ENCODE measurements at places on chromosomes 2 and 18. TPM values are rescaled to one million over a fixed set of nuclear protein-coding genes. Genes with fewer than 3 reads are reported as not detected.

TDRD15 gene
- 0.01 TPM for polyA plus RNA-seq

- DNase-seq, result no peak
Measured at GRCh38 chr2:68912732-68913131, 40.0 kb downstream of the GKN2 start.

FAP gene
- polyA plus RNA-seq, result 11.5 TPM

DNA sequence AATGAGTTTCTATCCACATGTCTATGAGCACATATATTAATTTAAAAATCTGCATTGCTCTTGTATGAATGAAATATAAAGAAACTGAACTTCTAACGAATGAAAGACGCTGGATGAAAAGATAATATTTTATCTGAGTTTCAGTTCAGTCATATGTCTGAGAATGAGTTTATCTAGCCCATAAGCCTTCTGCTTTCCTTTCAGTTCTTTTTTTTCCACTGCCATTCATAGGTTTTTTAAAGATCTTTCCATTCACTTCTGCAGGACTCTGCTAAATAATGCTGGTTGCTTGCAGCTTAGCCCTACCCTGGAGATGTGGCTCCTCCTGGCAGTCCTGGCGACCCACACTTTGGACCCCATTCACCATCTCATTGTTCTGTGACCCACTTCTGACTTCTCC is 109.0 kb downstream of the BCL2 start:
- DNase-seq, result no peak

DNA sequence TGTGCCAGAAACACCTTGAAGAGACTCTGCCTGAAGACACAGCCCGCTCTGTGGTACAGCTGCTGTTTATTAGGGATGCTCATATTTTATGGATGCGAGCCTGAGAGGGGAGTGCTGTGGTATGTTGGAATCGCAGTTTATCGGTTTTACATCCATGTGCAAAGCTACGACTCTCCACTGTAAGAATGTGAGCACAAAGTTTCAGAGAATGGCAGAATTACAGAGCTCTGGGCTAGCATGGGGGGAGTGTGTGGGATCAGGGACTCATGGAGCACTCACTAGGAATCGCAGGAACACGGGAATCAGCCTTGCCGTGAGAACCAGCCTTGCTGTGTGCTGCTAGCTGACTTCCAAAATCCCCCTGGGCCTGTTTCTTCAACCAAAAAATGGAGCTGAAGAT is 199.9 kb downstream of the RNF144A start:
- no peak for DNase-seq

Data from right renal pelvis (tissue), 4 donors.